ENCODE measurements at places on chromosomes 13 and 19.
A peak's percentile ranks its signal among the peaks of the same experiment; 100 is the strongest.

GRCh38 chr13:98990701-98991100 lies 12.8 kb upstream of the DOCK9 start:
- no peak for DNase-seq

GRCh38 chr13:23754997-23755396 lies 134.2 kb downstream of the MIPEP start:
- no peak for DNase-seq

- no peak for DNase-seq
Measured at GRCh38 chr19:13866463-13867046, 10.4 kb upstream of the NANOS3 start.

GRCh38 chr19:51586103-51586728 lies 15.1 kb downstream of the ZNF175 start:
- no peak for DNase-seq

DNA sequence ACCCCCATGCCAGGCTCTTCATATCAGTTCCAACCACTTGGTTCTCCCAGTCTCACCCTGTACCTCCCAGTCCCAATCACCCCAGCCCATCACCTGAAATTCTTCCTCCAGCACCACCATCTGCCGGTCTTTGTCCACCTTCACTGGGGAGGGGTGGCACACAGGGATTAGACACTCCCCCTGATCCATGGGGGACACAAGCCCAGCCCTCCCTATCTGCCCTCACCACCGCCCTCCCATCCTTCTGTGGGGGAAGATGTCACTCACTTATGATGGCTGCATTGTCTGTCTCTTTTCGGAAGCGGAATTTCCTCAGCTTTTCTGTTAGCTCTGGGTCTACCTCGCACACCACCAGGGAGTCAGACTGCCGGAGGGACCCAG lies 685 bp downstream of the GMFG start:
- peak; percentile 13 for DNase-seq

GRCh38 chr19:1718420-1719291 lies 34.6 kb upstream of the ONECUT3 start:
- no peak for DNase-seq

- DNase-seq: peak; percentile 78
Measured at GRCh38 chr19:35269438-35270117, 816 bp downstream of the USF2 start.

DNA sequence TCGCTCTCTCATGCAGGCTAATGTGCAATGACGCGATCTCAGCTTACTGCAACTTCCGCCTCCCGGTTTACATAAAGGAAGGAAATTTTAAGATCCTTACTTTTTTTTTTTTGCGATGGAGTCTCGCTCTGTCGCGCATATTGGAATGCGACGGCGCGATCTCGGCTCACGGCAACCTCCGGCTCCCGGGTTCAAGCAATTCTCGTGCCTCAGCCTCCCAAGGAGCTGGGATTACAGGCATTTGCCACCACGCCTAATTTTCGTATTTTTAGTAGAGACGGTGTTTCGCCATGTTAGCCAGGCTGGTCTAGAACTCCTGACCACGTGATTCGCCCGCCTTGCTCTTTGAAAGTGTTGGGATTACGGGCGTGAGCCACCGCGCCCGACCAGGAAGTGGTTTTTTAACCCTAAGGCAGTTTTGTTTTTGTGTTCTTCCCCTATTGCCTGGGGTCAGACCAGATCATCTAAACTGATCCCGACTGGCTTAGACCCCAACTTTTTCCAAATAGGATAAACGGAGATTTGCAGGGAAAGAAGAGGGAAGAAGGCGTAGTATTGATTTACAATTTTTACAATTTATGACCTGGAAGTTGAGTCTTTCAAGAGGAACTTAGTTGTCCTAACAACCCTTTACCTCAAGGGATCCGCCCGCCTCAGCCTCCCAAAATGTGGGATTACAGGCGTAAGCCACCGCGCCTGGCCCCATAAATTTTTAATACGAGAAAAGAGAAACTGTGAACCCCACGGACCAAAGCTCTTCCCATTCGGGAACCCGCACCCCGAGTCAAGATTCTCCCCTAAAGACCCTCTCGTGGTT lies 142.0 kb downstream of the ZNF737 start:
- DNase-seq: peak; percentile 31

All from CD4-positive, alpha-beta T cell treated with Interleukin-2 at 100 ng/mL for 4 hours (primary cell).